ENCODE measurements at places on chromosomes 1 and 21. TPM values are rescaled to one million over a fixed set of nuclear protein-coding genes. Genes with fewer than 3 reads are reported as not detected.

FCRL5 gene
- not detected for total RNA-seq

TSTD1 gene
- total RNA-seq, result 6.0 TPM

IQGAP3 gene
- 12.8 TPM for total RNA-seq

RIPK4 gene
- 1.8 TPM for total RNA-seq

KRTAP19-3 gene
- total RNA-seq, result not detected

RHOU gene
- total RNA-seq, result 18.9 TPM

NPHS2 gene
- total RNA-seq, result not detected

TPTE gene
- not detected for total RNA-seq

SPRR1B gene
- not detected for total RNA-seq

AZIN2 gene
- 0.64 TPM for total RNA-seq

SPRR3 gene
- total RNA-seq, result not detected

FRRS1 gene
- total RNA-seq, result 0.38 TPM

MRPS6 gene
- 14.5 TPM for total RNA-seq

RPE65 gene
- total RNA-seq, result not detected

BSND gene
- not detected for total RNA-seq

PTGER3 gene
- total RNA-seq, result not detected

ZNF683 gene
- total RNA-seq, result not detected

C1orf167 gene
- total RNA-seq, result 0.26 TPM

TOMM40L gene
- total RNA-seq, result 14.4 TPM

GCSAML gene
- not detected for total RNA-seq

RGS13 gene
- total RNA-seq, result not detected

FGR gene
- total RNA-seq, result 0.25 TPM

CHRNB2 gene
- not detected for total RNA-seq

C1QB gene
- not detected for total RNA-seq

C1orf87 gene
- total RNA-seq, result not detected

CFAP141 gene
- not detected for total RNA-seq

CELA2B gene
- total RNA-seq, result not detected

ELOVL1 gene
- 64.4 TPM for total RNA-seq

LCE3A gene
- total RNA-seq, result not detected

SCCPDH gene
- total RNA-seq, result 52.2 TPM

NTMT2 gene
- not detected for total RNA-seq

IGSF5 gene
- not detected for total RNA-seq

CA6 gene
- not detected for total RNA-seq

NBPF4 gene
- total RNA-seq, result not detected

XCL2 gene
- not detected for total RNA-seq

KRTAP7-1 gene
- not detected for total RNA-seq

PADI1 gene
- total RNA-seq, result under 0.01 TPM

CD1B gene
- not detected for total RNA-seq

ASPM gene
- total RNA-seq, result 8.1 TPM

HJV gene
- total RNA-seq, result not detected

UMODL1 gene
- total RNA-seq, result not detected
